Right kidney (tissue), 9 donors: ENCODE measurements at places on chromosomes 3 and 15.

DNA sequence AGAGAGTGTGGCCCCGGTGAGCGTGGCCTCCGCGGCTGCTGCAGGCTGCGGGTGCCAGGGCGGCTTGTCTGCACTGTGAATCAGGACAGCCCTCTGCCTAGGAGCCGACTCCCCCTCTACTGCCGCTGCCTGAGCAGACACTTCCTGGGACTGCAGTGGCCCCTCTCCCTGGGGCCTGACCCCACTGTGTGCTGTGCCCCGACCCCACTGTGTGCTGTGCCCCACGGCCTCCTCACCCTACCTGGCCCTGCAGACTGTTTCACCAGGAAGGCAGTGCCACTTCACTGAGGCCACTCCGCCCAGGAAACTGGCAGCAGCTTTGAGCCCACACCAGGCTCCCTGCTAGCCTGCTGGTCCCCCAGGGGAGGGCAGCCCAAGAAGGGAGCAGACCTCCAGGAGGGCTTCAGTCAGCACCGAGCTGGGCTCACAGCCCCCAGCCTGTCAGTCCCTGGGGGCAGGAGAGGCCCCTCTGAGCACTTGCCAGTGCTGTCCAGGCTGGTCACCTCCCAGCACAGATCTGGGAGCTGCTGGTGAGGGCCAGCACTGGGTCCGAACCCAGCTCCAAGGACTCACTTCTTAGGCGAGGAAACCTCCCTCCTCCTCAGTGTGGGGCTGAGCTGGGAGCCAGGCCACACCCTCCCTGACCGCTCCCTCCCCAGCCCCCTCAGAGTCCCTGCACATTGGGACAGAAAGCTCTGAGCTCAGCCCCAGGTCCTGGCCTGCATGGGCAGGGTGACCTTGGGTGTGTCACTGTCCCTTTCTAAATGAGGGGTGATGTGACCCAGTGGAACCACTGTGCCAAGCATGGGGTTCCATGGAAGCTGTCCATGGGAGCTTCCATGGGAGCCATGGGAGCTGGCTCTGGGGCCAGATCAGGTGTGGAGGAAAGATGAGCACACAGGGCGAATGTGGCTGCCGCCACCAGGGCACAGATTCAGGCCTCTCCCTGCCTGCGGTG lies 56.8 kb downstream of the DNAJB8 start:
- DNase-seq = no peak

GRCh38 chr3:139304383-139304782 lies 39.4 kb upstream of the MRPS22 start:
- no peak for DNase-seq

GRCh38 chr3:57154470-57155309 lies 10.5 kb downstream of the IL17RD start:
- peak; percentile 55 for DNase-seq

DNA sequence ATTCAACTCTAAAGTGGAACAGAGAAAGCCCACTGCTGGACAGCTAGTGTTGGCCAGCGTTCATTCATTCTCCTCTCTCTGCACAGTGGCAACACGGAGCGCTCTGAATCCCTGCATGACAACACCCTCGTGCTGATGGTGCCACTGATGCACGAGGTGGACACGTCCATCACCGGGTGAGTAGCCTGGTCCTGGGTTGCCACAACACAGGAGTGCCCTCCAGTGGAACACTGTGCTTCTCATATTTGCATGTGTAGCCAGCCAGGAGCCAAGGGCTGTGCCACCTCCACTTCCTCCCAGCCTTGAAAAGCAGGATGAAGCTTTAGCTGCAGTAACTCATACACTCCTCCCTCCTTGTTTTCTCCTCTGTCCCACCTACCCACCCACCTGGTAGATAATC lies 120.0 kb upstream of the CTDSPL start:
- DNase-seq = no peak

GRCh38 chr15:91476861-91477260 lies 376.6 kb upstream of the SLCO3A1 start:
- DNase-seq = no peak

- no peak for DNase-seq
Measured at GRCh38 chr3:108345492-108346205, 49.3 kb downstream of the HHLA2 start.

GRCh38 chr15:48447058-48447457 lies 115.8 kb downstream of the DUT start:
- no peak for DNase-seq

DNA sequence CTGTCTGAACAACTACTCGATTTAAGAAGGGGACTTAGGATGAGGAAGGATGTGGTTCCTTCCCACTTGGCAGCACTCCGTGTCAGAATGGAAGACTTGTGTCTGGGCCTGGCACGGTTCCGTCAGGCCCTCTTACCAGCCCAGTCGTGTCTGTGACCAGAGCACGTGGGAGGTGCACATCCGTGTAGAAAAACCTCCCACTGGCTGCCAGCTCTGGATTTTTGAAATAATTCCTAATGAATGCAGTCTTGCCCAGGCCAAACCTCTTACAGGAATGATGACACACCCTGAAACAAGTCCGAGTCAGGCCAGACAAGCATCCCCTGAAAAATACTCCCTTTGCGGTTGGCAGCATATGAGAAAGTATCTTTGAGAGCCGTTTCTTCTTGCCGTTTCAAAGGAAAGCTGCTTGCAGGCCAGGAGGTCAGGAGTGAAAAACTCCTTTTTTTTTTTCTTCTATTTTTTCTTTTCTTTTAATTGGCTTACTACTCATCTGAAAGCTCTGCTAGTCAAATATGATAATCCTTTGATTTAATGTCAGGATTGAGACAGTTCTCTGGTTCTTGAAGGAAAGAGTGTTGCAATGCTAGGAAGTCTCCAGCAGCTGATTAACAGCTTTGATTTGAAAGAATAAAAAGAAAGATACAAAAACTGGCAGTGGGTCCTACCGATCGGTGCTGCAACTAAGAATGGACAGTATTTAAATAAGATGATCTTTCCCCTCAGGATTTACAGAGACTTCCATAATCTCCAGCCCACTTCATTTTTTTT lies 19.8 kb downstream of the IL1RAP start:
- peak; percentile 6 for DNase-seq

GRCh38 chr3:50154476-50154839 lies 666 bp upstream of the SEMA3F start:
- DNase-seq = peak; percentile 82

GRCh38 chr15:29889542-29890329 lies 67.5 kb upstream of the TJP1 start:
- no peak for DNase-seq

DNA sequence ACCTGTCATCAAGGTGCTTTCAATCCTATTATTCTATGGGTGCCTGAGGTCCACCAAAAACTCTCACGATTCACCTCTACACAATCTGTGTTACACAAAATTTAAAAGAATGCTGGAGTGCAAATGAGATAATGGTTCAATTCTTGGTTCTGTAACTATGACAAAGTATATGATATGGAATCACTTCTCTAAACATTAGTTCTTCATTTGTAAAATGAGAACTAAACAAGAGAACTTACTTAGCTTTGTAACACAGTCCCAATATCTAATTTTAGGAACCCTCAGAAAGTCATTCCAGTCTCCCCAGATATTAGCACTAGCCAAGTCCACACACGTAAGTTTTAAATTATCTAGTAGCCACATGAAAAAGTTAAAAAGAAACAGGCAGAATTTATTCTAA lies 111.5 kb downstream of the TBL1XR1 start:
- no peak for DNase-seq

DNA sequence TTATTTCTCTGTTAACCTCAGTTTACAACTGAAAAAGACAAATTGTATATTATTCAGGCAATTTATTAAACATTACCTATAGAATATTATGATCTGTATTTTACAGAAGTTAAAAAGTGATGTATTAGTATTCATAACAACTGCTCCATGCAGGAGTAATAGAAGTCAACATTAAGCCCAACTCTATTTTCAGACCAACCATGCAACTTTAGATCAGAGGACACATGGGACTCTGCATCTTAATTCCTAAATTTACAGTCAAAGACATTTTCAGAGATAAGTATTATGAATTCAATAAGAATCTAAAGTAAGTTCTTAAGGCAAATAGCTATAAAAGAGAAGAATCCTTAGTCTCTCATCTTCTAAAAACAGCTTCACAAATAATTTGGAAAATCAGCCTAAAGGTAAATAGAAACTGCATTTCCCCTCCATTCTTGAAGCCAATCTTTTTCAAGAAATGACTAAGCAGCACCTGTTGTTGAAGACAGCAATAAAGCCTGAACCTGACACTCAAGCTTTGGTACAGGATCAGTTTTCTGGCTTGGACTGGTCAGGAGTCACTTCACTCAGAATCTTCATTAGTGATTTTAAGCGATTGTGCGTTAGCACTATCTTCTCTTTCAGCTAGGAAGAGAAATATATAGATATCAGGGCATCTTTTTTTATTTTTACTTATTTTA lies 23.0 kb downstream of the OIP5 start:
- DNase-seq = no peak

DNA sequence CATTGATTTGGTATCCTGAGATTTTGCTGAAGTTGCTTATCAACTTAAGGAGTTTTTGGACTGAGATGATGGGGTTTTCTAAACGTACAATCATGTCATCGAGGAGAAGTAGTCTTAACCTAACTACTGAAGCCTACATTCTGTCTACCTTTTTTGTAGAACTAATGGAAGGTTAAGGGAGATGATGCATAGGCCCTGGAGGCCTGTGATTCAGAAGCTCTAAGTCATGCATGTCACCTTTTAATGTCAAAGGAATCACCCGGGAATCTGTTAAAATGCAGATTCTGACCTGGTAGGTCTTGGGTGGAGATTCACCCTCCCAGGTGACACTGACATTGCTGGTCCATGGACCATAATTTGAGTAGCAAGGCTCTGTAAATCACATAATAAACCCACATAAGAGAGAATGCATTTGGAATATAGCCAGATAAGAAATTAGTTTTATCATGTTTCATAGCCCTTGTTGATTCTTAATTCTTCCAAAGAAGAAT lies 64.9 kb downstream of the GHSR start:
- DNase-seq = no peak

GRCh38 chr3:40505599-40506462 lies at the start of gene ZNF620:
TSS of gene ZNF620 (plus strand) at chr3:40506039. CDS start at chr3:40506353, 314 bp downstream.
- peak; percentile 83 for DNase-seq

- DNase-seq = no peak
Measured at GRCh38 chr3:179278151-179278550, 27.2 kb upstream of the KCNMB3 start.

DNA sequence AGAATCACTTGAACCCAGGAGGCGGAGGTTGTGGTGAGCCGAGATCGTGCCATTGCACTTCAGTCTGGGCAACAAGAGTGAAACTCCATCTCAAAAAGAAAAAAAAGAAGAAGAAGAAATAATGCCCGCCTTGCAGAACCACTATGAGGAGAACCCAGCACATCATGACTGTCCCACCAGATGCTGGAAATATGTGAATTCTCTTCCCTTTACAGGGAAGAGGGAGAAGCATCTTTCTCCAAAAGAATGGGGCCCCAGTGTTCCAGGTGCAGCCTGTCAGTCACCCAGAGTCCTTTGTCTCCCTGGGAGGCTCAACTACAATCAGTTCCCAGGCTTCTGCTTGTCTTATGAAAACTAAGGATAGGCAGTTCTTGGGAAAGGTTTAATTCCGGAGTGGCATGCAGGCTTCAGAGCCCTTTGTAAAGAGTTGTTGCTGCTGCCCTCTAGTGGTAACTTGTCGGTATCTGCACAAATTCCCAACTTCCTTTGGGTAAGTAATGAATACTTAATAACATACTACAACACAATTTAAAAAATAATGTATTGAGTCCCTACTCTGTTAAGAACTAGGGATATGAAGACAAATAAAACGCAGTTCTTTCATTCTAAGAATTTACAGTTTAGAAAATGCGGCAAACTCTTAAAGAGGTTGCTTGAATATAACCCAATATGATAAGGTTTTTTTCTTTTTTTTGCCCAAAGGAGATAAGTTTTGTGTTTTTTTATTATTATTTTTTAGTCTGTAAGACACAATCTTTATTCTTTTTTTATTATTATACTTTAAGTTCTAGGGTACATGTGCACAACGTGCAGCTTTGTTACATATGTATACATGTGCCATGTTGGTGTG lies 18.6 kb upstream of the TICRR start:
- DNase-seq = peak; percentile 33

DNA sequence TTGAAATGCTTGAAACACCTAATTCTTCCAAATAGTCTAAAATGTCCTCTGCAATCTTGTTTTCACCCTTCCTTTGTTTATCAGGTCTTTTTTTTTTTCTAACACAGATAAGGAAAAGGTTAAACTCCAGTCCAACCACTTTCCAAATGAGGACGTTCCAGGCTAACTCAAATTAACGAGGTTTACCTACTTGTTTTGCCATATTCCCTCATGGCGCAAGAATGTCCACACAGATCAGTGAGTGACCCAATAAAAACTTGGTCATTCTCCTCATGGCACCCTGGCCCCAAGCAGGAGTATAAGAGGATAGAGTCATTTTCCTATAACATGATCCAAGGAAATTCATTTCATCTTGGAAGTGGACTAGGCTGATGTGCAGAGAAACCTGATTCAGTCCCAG lies 6.6 kb upstream of the LIPC start:
- no peak for DNase-seq

GRCh38 chr15:74316141-74316540 lies 51.3 kb downstream of the CYP11A1 start:
- no peak for DNase-seq

GRCh38 chr15:75655931-75656330 lies 8.2 kb downstream of the SNX33 start:
- no peak for DNase-seq

GRCh38 chr15:76065245-76065644 lies 5.5 kb downstream of the TMEM266 start:
- no peak for DNase-seq

DNA sequence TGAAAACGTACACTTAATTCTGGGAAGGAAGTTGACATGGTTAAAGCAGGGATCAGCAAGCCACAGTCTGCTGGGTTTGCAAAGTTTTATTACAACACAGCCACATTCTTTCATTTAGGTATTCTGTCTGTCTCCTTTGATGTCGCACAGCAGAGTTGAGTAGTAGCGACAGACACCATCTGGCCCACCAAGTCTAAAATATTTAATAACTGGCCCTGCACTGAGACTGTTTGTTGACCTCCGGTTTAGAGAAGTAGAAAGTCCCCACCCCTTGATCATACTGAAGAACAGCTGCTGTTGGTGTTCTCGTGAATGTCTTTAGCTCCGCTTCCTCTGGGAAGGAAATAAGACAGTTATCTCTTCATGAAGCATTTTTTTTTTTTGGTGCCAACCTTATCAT lies 66.2 kb downstream of the MCTP2 start:
- no peak for DNase-seq

GRCh38 chr3:188432802-188433520 lies 279.0 kb downstream of the LPP start:
- no peak for DNase-seq

DNA sequence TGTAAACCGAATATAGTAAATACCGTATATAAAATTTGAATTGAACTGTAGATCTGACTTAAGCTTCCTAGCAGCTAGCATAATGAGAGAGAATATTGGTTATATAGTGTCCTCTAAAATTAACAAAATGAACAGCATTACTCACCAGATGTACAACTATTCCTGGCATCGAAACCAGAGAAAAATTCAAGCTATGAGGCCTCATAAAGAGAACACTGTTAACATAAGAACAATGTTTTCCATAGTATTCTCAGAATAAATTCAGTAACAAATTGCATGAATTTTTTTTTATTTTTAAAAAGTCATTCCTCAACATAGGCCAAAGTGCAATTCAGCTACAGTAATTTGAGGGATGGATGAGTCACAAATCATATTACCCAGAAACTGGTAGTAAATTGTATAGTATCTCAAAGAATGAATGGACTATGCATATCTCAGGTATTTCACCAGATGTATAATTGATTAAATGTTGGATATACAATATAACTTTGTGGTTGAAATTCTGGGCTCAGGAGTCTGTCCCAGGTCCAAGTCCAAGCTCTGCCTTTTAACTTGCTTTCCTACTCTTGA lies 5.0 kb downstream of the TMEM207 start:
- DNase-seq = no peak
